ENCODE measurements at places on chromosomes 3 and 15.

DNA sequence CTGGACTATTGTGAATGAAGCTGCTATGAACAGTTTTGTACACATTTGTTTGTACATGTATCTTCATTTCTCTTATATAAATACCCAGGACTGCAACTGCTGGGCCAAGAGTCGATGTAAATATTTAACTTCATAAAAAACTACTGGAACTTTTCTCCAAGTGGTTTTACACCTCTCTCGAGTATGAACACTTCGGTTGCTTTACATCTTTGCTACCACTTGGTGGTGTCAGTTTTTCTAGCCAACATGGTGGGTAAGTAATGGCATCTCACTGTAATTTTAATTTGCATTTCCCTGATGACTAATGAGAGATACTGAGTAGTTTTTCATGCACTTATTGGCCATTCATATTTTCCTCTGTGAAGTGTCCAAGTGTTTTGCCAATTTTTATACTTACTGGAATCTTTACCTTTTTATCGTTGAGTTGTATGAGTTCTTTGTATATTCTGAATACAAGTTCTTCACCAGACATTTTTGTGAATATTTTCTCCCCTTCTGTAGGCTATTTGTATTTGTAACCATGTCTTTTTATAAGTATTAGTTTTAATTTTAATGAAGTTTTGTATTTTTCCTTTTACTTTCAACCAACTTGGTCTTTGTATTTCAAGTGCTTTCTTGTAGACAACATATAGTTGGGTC, 44.4 kb downstream of the PCOLCE2 start:
- DNase-seq = peak; percentile 13

DNA sequence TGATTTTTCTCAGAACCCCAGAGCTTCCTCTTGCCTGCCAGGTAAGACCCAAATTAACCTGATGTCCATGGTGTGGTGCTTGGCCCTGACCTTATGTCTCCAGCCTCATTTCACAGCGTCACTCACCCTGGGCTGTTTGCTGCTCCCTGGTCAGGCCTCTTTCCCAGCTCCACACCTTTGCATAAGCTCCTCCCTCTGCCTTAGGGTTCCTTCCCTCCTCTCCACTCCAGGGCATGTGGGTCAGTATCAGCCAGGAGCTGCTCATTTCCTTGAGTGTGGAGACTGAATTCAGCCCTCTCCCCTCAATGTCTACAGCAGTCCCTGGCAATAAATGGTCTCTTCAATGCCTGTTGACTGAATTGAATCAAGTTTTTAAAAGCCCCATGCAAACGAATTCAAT, 75.6 kb upstream of the ANKRD34C start:
- DNase-seq = no peak

DNA sequence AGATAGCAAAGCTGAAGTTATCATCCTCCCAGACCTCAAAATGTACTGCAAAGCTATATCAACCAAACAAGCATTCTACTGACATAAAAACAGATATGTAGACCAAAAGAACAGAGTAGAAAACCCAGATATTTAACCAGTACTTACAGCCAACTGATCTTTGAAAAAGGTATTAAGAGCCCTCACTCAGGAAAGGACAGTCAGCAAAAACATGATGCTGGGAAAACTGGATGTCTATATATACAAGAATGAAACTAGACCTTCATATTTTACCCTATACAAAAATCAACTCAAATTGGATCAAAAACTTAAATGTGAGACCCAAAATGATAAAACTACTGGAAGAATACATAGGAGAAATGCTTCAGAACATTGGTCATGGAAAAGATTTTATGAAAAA, 87.5 kb upstream of the MME start:
- DNase-seq = no peak

- no peak for DNase-seq
These were observed 79.5 kb upstream of the POMGNT2 start for GRCh38 chr3:43185274-43185982.

GRCh38 chr3:39107388-39108199, at the start of the genes GORASP1 and TTC21A:
Gene GORASP1 (minus strand): TSS chr3:39107627. CDS start chr3:39107541, 86 bp downstream.
Gene TTC21A (plus strand): TSS chr3:39107680. CDS start chr3:39107838, 158 bp downstream.
- peak; percentile 71 for DNase-seq

- no peak for DNase-seq
These were observed 158.7 kb upstream of the UBE3A start for GRCh38 chr15:25597571-25597970.

GRCh38 chr3:65928110-65928509, 110.6 kb downstream of the MAGI1 start:
- DNase-seq = no peak

GRCh38 chr15:44647637-44648036, 15.8 kb downstream of the SPG11 start:
- no peak for DNase-seq

DNA sequence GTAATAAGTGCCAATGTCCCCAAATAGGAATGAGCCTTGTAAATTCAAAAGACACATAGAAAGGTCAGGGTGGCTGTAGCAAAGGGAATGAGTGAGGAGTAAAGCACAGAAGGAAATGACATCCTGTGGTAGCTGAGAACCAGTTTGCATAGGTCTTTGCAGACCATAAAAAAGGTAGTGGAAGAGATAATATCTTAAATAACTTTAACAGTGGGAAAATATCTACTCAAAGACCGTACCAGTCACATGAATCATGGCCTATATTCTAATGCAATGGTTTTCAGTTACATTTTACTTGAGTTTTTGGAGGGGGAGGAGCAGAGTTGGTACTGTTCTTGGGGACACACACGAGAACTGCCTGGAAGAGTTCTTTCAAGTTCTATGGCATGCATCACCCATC, 297.3 kb upstream of the ADAMTS9 start:
- DNase-seq = no peak

GRCh38 chr15:58081891-58082290, 16.4 kb upstream of the ALDH1A2 start:
- no peak for DNase-seq

DNA sequence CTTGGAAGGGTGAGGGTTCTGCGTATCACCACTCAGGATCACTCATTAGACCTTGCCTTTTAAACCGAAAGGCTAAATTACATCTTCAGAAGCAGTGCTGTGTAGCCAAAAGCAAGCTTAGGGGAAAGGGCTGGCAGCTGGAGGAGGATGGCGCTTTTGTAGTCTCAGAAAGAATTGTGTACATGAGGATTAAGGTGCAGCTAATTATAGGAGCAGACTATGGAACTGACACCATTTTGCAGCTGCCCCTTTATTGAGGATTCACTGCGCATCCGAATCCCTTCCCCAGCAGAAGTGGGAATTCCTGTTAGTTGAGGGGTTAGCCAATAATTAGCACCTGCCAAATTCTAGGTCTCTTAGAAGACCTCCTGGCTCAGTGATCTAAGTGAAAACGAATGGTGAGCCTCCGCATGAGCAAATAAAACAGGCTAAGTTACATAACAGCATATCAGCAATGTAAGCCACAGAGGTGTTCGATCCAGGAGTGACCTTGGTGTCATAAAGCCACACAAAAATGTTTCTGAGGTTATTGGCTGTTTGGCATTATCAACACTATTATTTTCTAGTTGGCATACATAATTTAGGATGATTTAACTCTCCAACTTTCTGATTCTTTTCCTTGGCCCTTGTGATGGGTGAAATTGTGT, 42.6 kb upstream of the SEMA6D start:
- DNase-seq = no peak

- no peak for DNase-seq
These were observed 857.8 kb downstream of the TUSC7 start for GRCh38 chr3:117567382-117567781.

- no peak for DNase-seq
These were observed 3.4 kb downstream of the FSD2 start for GRCh38 chr15:82802497-82802896.

GRCh38 chr3:94043285-94043684, 14.9 kb upstream of the STX19 start:
- no peak for DNase-seq

- peak; percentile 46 for DNase-seq
These were observed 644.7 kb downstream of the OTOL1 start for GRCh38 chr3:162141272-162141791.

DNA sequence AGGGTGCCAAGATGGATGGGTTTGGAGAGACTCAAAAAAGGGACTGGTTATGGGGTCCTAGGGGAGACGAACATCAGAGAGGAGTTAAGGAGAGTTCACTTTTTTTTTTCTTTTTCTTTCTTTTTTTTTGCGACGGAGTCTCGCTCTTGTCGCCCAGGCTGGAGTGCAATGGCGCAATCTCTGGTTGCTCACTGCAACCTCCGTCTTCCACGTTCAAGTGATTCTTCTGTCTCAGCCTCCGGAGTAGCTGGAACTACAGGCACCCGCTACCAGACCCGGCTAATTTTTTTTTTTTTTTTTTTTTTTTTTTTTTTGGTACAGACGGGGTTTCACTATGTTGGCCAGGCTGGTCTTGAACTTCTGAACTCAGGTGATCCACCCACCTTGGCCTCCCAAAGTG, 1.2 kb downstream of the SPINT1 start:
- DNase-seq = no peak

- DNase-seq = no peak
These were observed 27.3 kb downstream of the ARL8B start for GRCh38 chr3:5149306-5149880.

Measured in RCC 7860 (cell line).